ENCODE measurements at places on chromosomes 7 and 10. TPM values are rescaled to one million over a fixed set of nuclear protein-coding genes. Genes with fewer than 3 reads are reported as not detected.

MYO3A gene
- not detected for total RNA-seq

STOX1 gene
- 0.73 TPM for total RNA-seq

NUTM2D gene
- 1.4 TPM for total RNA-seq

STRIP2 gene
- total RNA-seq, result 6.5 TPM

SUV39H2 gene
- 18.8 TPM for total RNA-seq

TMEM229A gene
- not detected for total RNA-seq

AKR1C2 gene
- 3,701 TPM for total RNA-seq

ARF5 gene
- 167 TPM for total RNA-seq

CYP26C1 gene
- total RNA-seq, result not detected

GIMAP5 gene
- not detected for total RNA-seq

ZNF488 gene
- total RNA-seq, result 12.6 TPM

TMED4 gene
- 51.4 TPM for total RNA-seq

LEP gene
- not detected for total RNA-seq

TCAF2 gene
- 1.4 TPM for total RNA-seq

CYP3A4 gene
- total RNA-seq, result 0.10 TPM

OR6B1 gene
- total RNA-seq, result not detected

PAX2 gene
- 0.22 TPM for total RNA-seq

PRR15 gene
- 4.6 TPM for total RNA-seq

LAMB1 gene
- 104 TPM for total RNA-seq

ACSM6 gene
- not detected for total RNA-seq

C10orf62 gene
- 0.08 TPM for total RNA-seq

PPP1R17 gene
- total RNA-seq, result not detected

CALCR gene
- total RNA-seq, result not detected

AZGP1 gene
- not detected for total RNA-seq

RAPGEF5 gene
- 0.06 TPM for total RNA-seq

INMT gene
- 0.03 TPM for total RNA-seq

VGF gene
- total RNA-seq, result 20.1 TPM

CALHM3 gene
- total RNA-seq, result 0.35 TPM

ANKRD7 gene
- total RNA-seq, result 0.13 TPM

GIMAP2 gene
- total RNA-seq, result not detected

PSD gene
- 0.27 TPM for total RNA-seq

SEM1 gene
- total RNA-seq, result 329 TPM

CYP2C19 gene
- total RNA-seq, result not detected

ARMH3 gene
- 12.1 TPM for total RNA-seq

CFAP70 gene
- 0.17 TPM for total RNA-seq

TRPV5 gene
- total RNA-seq, result not detected

TUBB8 gene
- 0.05 TPM for total RNA-seq

FAM237B gene
- total RNA-seq, result 0.10 TPM

PILRB gene
- 30.3 TPM for total RNA-seq

ENTPD1 gene
- 0.07 TPM for total RNA-seq

PPP1R3C gene
- 21.7 TPM for total RNA-seq

ELMO1 gene
- total RNA-seq, result 3.4 TPM

ZCCHC24 gene
- 3.0 TPM for total RNA-seq

NYAP1 gene
- total RNA-seq, result 6.7 TPM

CAMK1D gene
- total RNA-seq, result 8.5 TPM

STRA8 gene
- total RNA-seq, result not detected

NPC1L1 gene
- total RNA-seq, result 0.06 TPM

RELN gene
- total RNA-seq, result 0.05 TPM

PAPSS2 gene
- total RNA-seq, result 19.7 TPM

TAS2R3 gene
- total RNA-seq, result not detected

NPTX2 gene
- 0.12 TPM for total RNA-seq

GPR158 gene
- total RNA-seq, result 0.06 TPM

MSS51 gene
- total RNA-seq, result 0.31 TPM

RNF133 gene
- total RNA-seq, result not detected

GHRHR gene
- total RNA-seq, result not detected
